Pulmonary artery endothelial cell (primary cell): ENCODE measurements at places on chromosomes 5 and 9. TPM values are rescaled to one million over a fixed set of nuclear protein-coding genes. Genes with fewer than 3 reads are reported as not detected.

The CDO1 gene
- total RNA-seq, result 5.5 and 6.3 TPM in 2 replicates

The SLC27A4 gene
- total RNA-seq, result 27.2 and 41.3 TPM in 2 replicates

The IGFBPL1 gene
- 0.11 and 0.33 TPM in 2 replicates for total RNA-seq

The PCDHGB1 gene
- total RNA-seq, result 0.59 and 0.63 TPM in 2 replicates

The CATSPER3 gene
- total RNA-seq, result 0.07 TPM in 1 of 2 replicates, not detected in the other

The GABRA1 gene
- not detected in 2 replicates for total RNA-seq

The SH3RF2 gene
- 1.3 and 2.5 TPM in 2 replicates for total RNA-seq

The BARHL1 gene
- not detected in 2 replicates for total RNA-seq

The HSPA5 gene
- 186 and 341 TPM in 2 replicates for total RNA-seq

The SGCD gene
- not detected in 2 replicates for total RNA-seq

The SLC36A2 gene
- not detected in 2 replicates for total RNA-seq

The OR13J1 gene
- total RNA-seq, result not detected in 2 replicates

The HTR4 gene
- total RNA-seq, result not detected in 2 replicates

The MARCOL gene
- total RNA-seq, result not detected in 2 replicates

The TTC23L gene
- under 0.01 and 0.04 TPM in 2 replicates for total RNA-seq

The HEMGN gene
- not detected in 2 replicates for total RNA-seq

The SLC25A46 gene
- total RNA-seq, result 69.1 and 76.7 TPM in 2 replicates

The IL9 gene
- total RNA-seq, result not detected in 2 replicates

The ARHGEF28 gene
- total RNA-seq, result 74.8 and 113 TPM in 2 replicates

The ITGA2 gene
- total RNA-seq, result 107 and 108 TPM in 2 replicates

The IFNK gene
- not detected in 2 replicates for total RNA-seq

The RASEF gene
- total RNA-seq, result 0.07 TPM in 1 of 2 replicates, not detected in the other

The CTNNAL1 gene
- 117 and 140 TPM in 2 replicates for total RNA-seq

The CDKN2B-AS1 gene
- total RNA-seq, result 0.39 and 0.66 TPM in 2 replicates

The MYOT gene
- not detected in 2 replicates for total RNA-seq
